ENCODE measurements at places on chromosomes 12 and 14.

- DNase-seq, result no peak
These were observed 6.8 kb upstream of the BEGAIN start for GRCh38 chr14:100593751-100594624.

- no peak for DNase-seq
These were observed 275.0 kb upstream of the G2E3 start for GRCh38 chr14:30283822-30284446.

- no peak for DNase-seq
These were observed 40.5 kb upstream of the PTCSC3 start for GRCh38 chr14:36217027-36217426.

- no peak for DNase-seq
These were observed 25.4 kb upstream of the TESC start for GRCh38 chr12:117124421-117125271.

- peak; percentile 12 for DNase-seq
These were observed 223.7 kb downstream of the PELI2 start for GRCh38 chr14:56341766-56342493.

DNA sequence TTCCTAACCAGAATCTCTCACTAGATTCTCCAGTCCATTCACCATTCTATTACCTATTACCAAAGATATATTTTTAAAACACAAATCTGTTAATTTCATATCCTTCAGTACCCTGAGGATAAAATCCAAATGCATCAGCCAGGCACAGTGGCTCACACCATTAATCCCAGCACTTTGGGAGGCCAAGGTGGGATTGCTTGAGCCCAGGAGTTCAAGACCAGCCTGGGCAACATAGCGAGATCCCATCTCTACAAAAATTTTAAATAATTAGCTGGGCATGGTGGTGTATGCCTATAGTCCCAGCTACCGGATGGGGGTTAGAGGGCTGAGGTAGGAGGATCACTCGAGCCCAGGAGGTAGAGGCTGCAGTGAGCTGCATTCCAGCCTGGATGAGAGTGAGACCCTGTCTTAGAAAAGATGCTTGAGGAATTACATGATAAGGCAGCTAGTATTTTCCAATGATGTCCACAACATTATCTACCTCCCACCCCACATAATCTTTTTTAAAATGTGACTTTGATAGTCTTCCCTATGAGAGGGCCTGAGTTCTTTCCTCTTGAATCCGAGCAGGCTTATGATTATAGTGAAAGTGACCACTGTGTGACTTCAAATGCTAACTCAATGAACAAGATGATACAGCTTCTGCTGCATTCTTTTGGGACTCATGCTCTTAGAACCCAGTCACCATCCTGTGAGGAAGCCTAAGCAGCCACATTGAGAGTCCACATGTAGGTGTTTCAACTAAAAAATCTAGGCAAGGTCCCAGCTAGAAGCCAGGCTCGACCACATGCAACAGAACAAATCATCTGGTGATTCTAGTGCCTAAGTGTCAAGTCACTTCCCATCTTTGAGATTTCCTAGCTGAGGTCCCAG, 18.0 kb downstream of the HECTD1 start:
- no peak for DNase-seq

DNA sequence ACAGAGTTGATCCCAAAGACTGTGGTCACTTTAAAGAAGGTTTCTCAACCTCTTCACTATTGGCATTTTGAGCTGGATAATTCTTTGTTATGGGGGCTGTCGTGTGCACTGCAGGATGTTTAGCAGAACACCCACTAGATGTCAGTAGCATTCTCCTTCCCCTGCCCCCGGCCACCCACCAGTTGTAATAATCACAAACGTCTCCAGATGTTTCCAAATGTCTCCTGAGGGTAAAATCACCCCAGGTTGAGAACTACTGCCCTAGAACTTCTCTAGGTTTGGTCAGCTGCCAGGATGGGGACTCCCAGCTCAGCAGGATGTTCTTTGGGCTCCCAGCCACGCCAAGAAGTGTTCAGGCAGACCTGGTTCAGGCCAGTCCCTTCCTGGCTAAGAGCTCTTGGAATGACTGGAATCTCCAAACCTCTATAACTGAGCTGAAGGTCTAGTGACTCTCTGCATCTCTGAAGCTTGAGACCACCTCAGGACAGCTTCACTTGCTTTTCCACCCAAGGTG, 12.5 kb upstream of the AJUBA start:
- DNase-seq, result no peak

- DNase-seq, result no peak
These were observed 57.9 kb downstream of the RERG start for GRCh38 chr12:15163030-15163976.

GRCh38 chr12:117033382-117034221, 65.6 kb downstream of the TESC start:
- no peak for DNase-seq

DNA sequence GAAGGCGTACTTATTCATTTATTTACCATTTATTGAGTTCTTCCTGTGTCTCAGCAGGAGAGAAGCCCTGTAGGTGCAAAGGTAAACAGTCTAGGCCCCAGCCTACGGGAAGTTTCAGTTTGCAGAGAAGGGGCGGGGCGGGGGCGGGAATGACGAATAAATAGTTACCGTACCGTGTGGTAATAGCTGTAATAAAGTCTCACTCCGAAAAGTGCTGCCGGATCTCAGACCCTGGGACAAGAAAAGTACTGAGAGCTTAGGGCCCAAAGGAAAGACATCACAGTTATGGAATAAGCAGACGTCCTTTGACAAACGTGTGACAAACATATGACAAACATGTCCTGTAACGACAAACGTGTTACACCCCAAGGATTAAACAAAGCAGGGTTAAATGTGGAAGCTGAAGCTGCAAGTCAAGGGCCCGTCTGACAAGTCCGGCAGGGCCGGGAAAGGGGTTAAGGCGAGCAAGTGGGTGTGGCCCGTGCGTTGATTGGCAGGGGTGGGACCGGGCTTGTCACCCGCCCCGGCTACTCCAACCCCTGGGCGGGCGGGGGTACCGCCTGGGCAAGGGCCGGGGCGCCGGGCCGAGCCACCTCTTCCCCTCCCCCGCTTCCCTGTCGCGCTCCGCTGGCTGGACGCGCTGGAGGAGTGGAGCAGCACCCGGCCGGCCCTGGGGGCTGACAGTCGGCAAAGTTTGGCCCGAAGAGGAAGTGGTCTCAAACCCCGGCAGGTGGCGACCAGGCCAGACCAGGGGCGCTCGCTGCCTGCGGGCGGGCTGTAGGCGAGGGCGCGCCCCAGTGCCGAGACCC, at the start of gene LRP10:
TSS of gene LRP10 (plus strand) at position 517 of the 809 bp plus-strand sequence. CDS start 564 bp downstream, outside the sequence.
- peak; percentile 73 for DNase-seq

DNA sequence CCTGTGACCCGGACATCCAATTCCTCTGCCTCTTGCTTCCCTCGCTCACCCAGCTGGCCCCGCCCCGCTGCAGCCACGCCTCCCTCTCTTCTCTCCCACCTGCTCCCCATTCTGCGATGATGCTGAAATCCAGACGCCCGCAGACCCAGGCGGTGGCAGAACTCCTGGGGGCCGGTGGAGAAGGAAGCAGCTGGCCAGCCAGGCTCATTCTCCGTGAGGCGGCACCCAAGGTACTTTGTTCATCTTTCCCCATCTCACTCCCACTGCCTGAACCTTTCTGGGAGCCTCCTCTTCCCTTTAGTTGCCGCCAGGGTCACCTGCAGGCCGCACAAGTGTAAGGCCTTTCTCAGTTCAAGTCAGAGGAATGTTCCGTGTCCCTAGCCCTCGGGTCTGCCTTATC, 35.7 kb downstream of the FOXN4 start:
- DNase-seq, result no peak

DNA sequence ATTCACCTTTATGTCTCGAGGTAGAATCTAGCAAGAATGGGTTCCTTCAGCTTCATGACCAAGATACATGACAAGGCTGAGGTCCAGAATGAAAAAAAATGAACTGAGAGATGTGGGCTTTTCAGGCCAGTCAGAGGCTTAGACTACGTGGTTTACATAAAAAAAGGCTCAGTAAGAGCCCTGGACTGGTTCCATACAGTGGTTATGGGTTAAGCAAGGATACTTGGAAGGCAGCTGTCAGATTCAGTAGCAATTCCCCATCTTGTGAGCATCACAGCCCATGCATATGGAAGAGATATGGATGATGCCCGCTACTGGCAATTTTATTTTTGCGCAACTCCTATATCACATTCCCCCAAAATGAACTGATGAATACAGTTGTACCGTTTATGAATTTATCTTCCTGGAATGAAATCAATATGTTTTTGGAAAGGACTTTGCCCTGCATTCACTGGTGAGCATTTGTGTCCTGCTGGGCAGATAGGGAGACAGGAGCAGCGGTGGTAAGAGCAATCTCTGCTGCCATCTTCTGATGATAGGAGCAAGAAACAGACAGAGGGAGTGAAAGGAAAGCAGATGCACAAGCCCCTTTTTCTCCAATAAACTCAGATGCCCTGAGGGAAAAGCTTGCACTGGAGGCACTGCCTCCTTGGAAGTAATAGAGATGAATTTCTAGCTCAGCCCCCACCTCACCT, 280.4 kb downstream of the GALC start:
- no peak for DNase-seq

- DNase-seq, result no peak
These were observed 53.1 kb downstream of the BRMS1L start for GRCh38 chr14:35879151-35879648.

- DNase-seq, result no peak
These were observed 51.8 kb downstream of the FOXN3 start for GRCh38 chr14:89365061-89365801.

All from right renal cortex interstitium (tissue), 3 donors.